ENCODE measurements at places on chromosomes 2 and 18.
A peak's percentile ranks its signal among the peaks of the same experiment; 100 is the strongest.

DNA sequence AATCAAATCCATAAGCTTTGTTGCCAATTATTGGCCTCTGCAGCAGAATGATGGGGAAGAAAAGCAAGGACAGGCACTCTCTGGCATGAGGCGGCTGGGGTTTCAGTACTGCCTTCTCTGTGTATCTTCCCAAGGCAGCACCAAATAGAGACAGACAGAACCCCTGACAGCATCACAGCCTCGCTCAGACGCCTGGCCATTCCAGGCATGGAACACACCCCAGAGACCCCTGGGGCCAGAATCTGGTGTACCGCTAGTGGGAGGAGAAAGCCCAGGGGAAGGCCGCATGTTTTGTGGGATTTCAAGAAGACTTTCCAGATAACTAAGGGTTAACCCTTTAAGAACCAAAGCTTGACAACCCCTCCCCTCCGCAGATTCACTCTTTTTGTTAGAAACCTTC, 282.1 kb downstream of the EN1 start:
- DNase-seq: no peak

DNA sequence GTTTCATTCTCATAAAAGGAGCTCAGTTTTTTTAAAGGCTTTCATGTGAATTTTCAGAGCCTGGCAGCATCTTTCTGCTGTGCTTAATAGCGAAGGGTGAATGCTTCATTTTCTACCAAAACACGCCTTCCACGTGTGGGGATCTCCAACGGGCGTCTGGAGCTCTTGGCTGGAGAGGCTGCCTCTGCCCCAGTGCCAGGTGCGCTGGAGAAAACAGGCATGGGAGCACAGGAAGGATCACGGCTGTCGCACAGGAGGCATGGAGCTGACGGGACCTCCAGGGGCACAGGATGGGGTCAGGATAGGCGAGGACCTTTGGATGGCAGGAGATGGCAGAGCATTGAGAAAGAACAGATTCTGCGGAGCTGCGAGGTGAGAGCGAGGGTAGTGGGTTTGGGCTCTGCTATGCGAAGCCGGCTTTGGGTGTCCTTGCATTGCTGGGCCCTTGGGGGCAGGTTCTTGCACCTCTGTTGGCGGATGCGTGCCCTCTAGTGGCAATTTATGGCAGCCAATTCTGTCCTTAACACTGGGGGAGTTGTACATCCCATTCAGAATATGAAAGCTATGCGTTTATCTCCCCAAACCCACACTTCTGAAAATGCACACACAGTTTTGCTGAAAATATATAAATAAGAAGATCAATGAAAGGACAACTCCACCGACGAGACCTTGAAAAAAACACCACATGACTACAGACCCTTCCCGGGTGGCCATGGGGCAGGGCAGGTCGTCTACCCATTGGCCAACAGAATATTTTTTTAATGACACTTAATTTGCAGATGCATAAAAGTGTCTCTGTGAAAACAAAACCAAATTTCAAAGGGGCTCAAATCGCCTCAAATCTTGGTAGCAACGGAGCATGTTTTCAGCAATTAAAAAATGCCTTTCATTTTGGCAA, 90.4 kb upstream of the SLC35G4 start:
- no peak for DNase-seq

DNA sequence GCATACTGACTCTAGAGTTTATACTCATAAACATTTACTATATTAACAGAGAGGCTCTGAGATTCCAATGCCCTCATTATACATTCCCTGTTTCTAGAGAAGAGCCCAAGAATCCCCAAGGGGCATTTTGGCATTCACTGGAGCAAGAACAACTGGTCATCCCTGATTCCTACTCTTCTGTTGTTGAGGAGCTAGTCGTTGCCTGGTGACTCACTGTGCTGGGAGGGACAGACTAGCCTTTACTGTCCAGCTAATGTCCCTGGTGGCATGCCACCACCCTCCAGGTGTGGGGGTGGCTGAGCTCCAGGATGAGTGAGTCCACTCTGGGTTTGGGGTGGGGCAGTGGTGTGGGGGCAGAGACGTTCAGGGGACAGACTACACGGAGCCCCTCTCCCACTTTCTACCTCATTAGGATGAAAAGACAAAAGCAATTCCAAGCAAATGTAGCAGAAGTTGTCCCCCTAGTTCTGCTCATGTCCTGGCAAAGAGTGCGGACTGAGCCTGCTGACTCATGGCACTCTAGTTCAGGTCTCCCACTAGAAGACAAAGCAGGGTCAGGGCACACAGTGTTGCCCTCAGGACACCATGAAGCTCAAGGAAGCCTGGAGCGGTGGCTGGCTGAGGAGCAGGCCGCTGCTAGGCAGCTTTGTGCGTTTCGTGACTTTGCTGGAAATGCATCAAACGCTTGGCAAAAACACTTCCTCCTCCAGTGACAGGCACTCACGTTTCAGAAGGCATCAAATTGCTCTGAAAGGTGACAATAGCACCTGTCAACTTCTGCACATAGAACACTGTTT, 49.4 kb downstream of the RHOB start:
- DNase-seq: no peak

DNA sequence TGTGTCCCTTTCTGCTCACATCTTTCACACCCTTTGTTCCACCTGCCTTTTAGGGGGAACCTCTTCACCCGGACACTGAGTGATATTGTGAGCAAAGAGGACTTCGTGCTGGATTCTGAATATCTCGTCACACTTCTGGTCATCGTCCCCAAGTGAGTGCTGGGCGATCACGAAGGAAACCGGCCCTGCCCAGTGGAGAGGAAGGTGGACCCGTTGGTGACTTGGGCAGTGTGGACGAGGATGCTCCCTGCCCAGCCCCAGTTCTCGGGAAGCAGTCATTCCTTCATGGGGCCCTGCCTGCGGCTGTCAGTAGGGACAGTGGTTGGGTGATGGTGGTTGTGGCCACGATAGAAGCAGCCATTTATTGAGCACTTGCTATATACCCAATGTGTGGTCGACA, 40.8 kb downstream of the PDIA6 start:
- DNase-seq: no peak

DNA sequence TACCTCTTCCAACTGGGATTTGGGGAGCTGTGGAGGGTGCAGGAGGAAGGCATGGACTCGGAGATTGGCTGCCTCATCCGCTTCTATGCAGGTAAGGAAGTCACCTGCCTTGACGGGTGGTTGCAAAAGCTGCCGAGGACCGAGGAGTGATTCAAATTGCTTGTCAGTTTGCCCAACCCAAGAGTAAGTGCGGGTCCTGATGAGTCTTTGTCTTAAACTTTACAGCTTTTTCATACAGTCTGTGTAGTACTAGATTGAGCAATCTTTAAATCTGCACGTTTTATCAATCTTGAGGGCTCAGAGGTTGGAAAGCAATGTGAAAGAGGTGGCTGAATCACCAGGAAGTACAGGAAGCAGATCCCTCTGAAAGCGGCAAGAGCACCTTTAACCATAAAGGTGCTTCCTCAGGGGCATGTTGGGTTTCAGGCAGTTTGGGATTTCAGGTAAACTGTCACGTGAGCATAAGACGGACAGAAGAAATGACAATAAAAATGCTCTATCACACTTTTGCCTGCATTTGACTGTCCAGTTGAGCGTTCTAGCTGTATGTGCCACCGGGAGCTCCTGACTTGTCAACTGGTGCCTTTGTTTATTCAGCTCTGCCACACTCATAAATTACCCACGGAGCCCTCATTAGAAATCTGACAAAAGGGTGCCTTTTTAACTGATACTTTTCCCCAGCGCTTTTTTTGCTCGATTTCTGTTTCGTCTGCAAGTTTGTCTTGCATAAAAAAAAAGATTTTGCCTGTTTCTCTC, 2.0 kb downstream of the PHLPP1 start:
- no peak for DNase-seq

- DNase-seq: no peak
Measured at GRCh38 chr2:60490848-60491247, 62.6 kb downstream of the BCL11A start.

DNA sequence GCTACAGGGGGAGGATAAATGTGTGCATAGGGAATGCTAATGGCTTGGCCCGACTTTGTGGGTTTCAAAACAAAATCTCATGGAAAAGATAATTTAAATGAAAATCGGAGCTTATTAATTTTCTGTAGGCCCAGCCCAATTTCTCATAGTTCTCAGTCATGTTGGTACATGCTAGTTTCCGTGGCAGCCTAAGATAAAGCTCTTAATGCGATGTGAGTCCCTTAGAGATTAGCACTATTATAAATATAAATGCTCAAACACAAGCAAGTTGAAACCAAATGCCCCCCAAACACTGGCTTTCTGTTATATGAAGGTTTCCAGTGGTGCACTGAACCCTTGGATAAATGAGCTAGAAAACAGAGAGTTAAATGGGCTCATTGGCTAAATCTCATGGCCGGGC, 168.0 kb downstream of the BCL2 start:
- no peak for DNase-seq

GRCh38 chr2:173590276-173590861, 235.7 kb downstream of the CDCA7 start:
- DNase-seq: peak; percentile 86

- no peak for DNase-seq
Measured at GRCh38 chr18:50284255-50284885, 3.0 kb upstream of the MBD1 start.

- no peak for DNase-seq
Measured at GRCh38 chr2:38835015-38835601, 40.6 kb downstream of the DHX57 start.

DNA sequence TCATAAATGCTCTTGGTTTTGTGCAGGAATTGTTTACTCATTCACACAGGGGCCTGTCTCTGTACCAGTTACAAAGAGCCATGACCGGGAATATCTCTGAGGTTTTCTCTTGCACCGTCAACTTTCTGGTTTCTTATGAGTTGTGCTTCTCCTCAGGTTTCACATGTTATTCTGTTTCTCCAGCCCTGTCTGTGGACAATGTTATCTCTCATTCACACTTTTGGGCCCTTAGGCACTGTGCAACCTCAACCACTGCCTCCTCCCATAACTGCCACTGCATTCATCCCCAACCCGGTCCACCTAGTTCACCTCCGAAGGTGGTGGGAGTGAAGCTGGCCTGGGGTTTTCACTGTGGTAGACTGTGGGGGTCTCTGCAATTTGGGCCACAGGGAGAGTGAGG, 22.5 kb upstream of the NEDD4L start:
- no peak for DNase-seq

DNA sequence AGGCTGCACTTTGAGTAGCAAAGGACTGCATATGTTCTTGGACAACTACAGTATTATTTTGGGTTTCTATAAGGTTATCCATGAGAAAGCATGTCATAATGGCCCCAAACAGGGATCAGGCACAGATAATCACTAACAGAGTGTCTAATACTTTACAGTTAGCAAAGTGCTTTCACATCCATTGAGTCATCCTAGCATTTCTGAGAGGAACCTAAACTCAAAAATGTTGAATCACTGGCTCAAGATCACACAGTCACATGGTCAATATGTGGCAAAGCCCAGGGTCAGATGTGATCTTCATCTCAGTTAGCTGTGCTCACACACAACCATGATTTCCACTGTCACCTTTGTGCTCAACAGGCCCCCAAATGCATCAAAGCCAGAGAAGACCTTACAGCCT, 156.1 kb upstream of the VRK2 start:
- DNase-seq: no peak

DNA sequence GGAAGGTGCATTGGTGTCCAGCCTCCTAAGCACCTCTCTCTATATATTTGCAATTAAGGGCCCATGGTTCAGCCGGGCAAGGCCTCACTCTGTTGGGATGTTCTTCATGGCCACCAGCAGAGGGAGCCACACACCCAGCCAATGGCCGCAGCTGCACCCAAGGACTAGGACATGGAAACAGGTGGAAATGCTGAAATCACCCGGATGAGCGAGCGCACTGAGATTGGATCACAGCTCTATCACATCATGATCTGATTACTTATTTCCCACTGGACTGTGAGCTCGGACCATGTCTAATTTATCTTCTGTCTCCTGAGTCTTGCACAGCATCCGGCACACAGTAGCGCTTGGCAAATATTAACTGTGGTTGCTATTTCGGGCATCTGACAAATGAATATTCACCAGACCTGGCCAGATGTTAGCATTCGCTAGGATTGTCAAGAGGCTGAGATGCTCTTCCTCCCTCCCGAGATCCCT, 31.2 kb downstream of the KIF3C start:
- DNase-seq: peak; percentile 52

DNA sequence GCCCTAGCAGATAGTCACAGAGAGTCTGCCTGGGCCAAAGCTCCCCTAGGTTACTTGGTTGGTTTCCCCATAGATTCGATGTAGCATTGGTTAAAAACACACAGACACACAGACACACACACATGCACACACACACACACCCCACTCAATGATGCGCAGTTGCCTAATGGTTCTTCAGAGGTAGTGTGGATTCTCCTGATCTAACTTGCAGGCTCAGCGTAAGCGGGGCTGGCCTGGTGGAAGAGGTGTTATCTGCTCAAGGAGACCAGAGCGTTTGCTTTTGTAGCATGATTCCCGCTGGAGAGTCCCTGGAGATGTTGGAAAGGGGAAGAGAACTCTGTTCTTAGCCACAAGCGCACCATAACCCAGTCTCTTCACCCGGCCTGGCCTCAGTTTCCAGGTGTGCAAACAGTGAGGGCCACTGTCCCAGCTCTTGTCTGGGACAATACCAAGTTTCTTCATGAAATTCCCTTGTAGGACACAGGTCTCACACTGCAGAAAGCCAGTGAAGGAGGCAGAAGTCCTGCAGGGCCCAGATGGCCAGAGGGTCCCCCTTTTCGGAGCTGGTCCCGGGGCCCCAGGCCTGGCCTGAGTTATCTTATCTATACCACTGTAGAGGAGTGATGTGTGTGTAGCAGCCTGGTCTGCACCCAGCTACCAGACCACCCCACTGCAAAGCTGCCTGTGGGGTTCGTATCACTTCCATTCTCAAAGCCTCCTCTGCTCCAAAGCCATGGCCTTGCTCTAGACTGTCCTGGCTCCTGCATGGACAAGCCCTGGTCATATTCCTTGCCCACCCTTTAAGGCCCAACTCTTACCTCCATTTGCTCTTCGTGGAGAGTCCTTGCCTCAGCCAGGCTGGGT, 3.7 kb downstream of the ACKR3 start:
- no peak for DNase-seq

- no peak for DNase-seq
Measured at GRCh38 chr2:138336146-138336545, 165.4 kb upstream of the SPOPL start.

DNA sequence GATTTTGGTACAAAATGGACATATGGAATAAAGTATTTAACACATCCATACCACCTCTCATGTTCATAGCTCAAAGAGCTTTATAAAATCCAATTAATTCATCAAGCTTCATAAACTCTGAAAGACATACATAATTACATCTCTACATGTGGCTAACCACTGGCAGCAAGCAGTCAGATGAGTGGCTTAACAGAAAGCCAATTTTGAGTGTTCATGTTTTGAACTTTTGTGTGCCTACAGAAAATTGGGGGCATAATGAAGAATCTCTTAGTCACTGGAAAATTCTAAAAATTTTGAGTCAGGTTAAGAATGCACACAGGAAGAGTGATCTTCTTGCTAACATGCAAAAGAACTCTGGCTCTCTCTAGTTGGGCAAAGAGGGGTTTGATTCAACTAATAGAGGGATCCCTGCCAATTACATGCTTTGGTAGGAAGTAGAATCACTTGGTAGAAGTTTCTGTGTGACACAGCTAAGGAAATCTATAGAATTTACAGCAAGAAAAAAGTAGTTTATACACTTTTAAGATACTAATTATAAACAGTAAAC, 287.4 kb downstream of the NOL4 start:
- DNase-seq: no peak

GRCh38 chr2:9238591-9239326, 32.1 kb downstream of the ASAP2 start:
- DNase-seq: no peak

Measured in AG09319 (cell line).